ENCODE measurements at places on chromosomes 13 and 19.

- DNase-seq = no peak
These were observed 160.5 kb downstream of the DLEU7 start for GRCh38 chr13:50682966-50683365.

DNA sequence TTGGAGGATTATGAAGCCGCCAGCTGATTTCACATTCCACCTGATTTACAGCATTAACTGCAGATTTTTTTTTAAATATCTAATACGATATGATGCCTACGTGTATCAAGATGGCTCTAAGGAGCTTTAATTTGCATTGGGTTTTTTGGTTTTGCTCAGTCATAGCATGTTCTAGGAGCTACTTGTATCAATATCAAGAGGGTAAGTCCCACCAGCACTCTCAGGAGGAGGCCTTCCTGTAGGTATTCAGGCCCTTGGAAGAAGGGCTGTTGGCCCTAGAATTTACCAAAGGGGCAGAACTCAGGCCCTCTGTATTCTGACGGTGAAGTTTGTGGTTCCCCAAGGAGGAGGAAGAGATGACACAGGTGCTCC is 97.2 kb upstream of the IPO5 start:
- no peak for DNase-seq

- no peak for DNase-seq
These were observed 88.4 kb downstream of the RXFP2 start for GRCh38 chr13:31827707-31828106.

- DNase-seq = no peak
These were observed 22.1 kb upstream of the WDFY2 start for GRCh38 chr13:51562011-51562671.

DNA sequence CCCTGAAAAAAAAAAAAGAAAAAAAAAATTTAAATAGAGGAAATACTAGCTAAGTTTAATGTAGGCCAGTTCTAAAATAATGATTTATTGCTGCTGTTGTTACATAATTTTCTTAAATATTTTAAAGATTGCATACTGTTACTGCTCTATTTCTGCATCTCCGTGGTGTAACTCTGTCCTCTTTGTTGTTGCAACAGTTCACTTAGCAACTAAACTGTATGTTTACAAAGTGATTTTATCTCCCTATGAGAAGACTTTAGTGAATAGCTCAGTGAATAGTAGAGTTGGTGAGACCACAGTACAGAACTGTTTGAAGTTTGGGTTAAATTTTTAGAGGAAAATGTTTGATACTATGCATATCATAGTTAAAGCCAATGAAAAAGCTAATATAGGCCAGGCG is 19.4 kb downstream of the BRCA2 start:
- no peak for DNase-seq

DNA sequence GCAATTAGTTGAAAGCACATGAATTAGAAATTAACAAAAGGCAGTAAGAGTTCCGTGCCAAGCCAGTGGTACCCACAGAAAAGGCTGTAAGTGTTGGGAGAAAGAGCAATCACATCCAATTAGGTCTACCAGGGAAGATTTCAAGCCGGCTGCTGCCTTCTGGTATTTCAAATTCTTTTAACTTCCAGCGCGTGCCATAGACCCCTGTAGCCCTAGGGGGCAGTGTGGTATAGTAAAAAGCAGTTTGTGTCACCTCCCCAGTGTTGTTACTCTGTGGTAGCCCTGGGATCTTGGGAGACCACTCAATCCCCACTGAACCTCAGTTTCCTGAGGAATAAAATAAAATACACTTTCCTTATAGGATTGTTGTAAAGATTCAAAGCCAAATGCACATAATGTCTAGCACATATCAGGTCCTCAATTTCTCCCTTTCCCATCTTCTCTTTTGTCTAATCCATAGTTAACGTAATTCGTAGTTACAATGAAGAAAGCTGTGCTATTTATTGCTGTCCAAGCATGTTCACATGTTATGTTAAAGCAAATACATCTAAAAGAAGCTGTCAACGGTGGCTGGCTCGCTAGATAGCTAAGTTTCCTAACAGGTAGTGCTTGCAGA is 230.2 kb downstream of the TDRD3 start:
- DNase-seq = no peak

- no peak for DNase-seq
These were observed 4.1 kb downstream of the LGALS16 start for GRCh38 chr19:39659791-39660190.

- DNase-seq = no peak
These were observed 64.0 kb upstream of the GSX1 start for GRCh38 chr13:27728271-27728670.

DNA sequence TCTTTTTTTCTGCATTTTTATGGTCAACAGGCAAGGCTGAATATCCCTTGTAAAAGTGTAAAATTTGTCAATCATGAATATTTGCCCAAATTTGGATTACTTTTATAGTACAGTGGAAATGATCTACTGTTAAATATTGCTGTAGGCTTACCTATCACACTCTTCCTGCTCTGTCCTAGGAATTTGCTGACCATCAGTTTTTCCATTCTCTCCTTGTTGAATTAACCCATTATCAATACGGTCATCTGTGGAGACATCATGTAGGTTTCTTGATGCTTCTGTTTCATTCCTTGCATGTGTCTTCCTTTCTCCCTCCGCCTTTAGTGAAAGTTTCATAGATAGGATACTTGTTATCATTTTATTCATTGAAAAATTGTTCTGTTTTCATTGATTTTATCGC is 139.6 kb upstream of the TUBA3C start:
- DNase-seq = no peak

- no peak for DNase-seq
These were observed 1287.7 kb downstream of the SLITRK5 start for GRCh38 chr13:88958821-88959220.

DNA sequence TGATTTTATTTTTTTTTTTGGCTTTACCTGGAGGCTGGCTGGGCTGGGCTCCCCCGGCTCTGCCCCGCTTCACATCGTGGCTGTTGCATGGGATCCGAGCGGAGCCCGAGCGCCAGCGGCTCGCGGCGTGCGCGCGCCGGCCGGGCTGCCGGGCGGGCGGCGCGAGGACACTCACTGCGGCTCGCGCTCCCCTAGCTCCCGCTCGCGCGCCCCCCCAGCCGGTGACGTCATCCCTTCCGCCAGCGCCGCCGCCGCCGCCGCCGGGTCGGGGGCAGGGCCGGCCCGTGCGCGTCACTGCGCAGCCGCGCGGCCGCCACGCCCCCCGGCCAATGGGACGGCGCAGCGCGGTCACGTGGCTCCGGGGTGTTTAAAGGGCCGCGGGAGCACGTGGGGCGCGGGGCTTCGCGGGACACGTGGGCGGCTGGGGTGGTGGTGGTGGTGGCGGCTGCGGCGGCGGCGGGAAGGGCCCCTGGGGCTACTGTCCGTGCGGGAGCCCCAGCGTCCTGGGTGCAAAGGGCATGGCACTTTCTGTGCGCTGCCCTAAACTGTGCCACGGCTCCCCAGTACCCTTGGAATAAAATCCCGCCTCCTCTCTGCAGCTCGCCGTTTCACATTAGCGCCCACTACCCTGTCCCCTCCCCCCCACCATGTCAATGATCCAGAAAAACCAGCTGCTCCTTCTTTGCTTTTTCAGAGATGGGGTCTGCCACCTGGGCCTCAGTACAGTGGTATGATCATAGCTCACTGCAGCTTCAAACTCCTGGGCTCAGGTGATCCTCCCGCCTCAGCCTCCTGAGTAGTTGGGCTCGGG is at the start of gene PTPRS:
PTPRS (minus strand) TSS at position 176 of the 811 bp plus-strand sequence. CDS start 54,672 bp downstream, outside the sequence.
- no peak for DNase-seq

DNA sequence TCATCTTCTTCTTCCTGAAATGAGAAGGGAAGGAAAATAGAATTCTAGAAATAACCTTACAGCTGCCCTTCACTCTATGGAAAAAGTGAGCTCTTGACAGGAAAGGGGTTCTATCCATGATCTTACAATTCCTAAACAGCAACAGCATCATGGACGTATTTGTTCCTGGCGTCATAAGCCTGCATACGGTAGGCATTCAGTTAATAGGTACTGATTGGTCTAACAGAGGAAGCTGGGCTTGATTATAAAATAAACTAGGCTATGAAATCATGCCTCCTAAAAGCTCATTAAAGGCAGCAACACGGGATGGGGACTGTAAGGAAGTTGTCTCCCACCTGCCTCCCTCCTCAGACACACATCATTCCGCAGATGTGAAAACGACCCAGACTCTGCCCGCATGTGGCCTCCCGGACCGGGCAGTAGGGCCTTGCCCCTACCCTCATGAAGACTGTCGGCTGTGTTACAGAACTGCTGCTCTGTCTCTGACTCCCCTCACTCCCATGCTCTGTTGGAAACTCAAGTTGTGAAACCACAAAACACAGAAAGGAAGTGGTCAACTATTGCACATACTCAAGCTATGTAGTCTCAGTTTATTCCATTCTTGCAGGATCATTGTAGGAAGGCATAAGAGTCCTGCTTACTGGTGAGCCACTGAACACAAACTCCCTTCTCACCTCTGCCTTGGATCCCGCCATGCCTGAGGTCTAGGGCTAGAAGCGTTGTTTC is 129.8 kb downstream of the DLEU7 start:
- DNase-seq = no peak

DNA sequence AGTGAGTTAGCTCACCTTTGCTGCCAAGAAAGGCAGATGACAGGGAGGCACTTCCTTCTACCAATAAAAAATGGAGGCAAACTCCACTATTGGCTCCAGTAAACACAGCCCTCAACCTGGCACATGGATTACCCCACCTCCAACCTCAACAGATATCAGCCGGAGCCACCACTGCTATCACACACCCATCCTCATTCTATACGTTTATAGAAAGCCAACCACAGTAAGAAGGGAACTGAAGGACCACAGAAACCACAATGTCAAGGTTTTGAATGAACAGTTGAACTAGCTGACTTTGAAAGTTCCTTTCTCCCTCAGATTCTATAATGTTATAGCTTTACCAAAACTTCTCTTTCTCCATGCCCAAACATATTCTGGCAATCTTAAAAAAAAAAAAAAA is 526.2 kb downstream of the UQCRFS1 start:
- DNase-seq = no peak

GRCh38 chr19:4597975-4598671 is 38.6 kb upstream of the SEMA6B start:
- no peak for DNase-seq

GRCh38 chr13:67977066-67977465 is 746.9 kb upstream of the PCDH9 start:
- DNase-seq = no peak

GRCh38 chr13:110018009-110018408 is 231.6 kb upstream of the IRS2 start:
- no peak for DNase-seq

- DNase-seq = no peak
These were observed 10.3 kb downstream of the AKT2 start for GRCh38 chr19:40274585-40275544.

DNA sequence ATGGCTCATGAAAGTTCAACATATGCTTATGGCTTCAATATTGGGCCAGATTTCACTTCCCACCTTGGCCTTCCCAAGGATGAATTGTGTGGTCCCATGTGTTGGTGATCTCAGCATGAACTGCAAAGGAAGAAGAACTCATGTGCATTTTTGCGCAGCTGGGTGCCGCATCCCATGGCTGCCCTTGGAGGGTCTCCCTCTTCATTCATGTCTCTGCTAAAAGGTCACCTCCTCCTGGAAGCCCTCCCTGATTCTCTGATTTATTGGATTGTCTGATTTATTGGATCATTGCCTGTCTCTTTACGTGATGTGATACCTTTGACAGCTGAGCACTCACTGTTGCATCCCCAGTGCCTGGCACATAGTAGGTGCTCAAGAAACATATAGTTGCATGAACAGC is 1.7 kb upstream of the CYP4F8 start:
- DNase-seq = no peak

DNA sequence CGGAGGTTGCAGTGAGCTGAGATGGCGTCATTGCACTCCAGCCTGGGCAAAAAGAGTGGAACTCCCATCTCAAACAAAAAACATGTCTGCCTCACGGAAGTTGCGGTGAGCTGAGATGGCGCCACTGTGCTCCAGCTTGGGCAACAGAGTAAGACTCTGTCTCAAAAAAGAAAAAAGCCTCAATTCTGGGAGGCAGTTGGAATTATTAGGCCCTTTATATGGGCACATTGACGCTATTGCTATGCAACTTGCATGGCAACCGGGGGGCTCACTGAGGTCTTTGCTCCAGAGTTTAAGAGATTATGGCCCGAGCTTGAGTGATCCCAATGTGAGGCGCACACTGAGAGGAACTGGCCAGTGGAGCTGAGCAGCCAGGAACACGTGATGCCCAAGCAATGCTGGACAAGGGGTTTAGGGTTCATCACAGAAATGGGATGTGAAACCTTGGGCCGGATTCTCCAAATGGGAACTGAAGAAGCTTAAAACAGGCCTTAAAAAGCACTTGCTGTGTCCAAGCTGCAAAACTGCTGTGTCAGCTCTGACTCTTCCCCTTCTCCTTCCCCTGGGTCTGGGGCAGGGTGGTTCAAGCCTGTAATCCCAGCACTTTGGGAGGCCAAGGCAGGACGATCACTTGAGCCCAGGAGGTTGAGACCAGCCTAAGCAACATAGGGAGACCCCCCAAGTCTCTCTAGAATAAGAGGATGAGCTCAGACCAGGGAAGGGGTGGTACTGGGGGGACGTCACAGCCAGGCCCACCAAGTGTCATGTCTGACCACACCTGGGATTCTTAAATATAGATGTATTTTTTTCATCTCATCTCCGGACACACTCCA is 2.5 kb downstream of the FTL start:
- no peak for DNase-seq
